Stimulated activated CD8-positive, alpha-beta memory T cell treated with anti-CD3 and anti-CD28 coated beads, Interleukin-15, amount 100 ng/mL, for 4 hours (primary cell): ENCODE measurements at places on chromosomes 3 and 15.

- no peak for DNase-seq
These were observed 383.0 kb downstream of the NTRK3 start for GRCh38 chr15:87873516-87873915.

- DNase-seq: no peak
These were observed 53.3 kb upstream of the FOXB1 start for GRCh38 chr15:59950603-59951388.

GRCh38 chr3:67941433-67942030 is 287.1 kb upstream of the SUCLG2 start:
- no peak for DNase-seq

DNA sequence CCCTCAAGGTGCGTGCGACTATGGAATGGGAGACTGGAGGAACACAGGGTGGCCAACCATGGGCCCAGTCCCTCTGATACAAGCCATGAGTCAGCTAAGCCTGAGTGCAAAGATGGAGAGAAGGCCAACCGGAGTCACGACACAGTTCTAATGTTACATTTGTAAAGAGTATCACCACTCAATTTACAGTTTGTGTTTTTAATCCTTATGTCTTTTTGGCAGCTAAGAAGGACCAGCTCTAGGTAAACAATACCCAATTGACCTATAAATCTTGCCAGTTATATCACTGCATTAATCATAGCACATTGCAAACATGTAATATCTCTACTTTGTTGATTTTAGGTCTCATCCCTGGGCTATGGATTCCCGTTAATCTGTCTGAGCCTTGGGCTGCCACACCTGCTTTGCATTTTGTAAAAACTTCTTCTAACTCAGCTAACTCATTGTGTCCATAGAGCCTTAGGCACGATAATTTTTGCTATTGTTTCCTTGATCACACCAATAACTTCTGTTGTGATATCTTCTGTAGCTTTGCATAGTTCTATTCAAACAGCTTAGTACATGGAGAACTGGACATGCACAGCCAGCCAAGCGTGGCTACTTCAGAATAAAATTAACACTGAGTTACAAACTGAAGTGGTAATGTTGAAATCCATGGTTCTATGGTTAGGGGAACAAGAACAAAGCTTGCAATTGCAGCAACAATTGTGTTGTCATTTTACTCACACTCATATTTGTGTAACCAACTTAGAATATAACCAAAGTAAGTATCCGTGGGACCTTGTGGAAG is 50.3 kb downstream of the LSM3 start:
- DNase-seq: no peak

GRCh38 chr3:99544786-99545281 is 93.6 kb upstream of the COL8A1 start:
- no peak for DNase-seq

- no peak for DNase-seq
These were observed 34.9 kb upstream of the CILP start for GRCh38 chr15:65246026-65246714.

GRCh38 chr15:63663906-63664305 is 66.7 kb downstream of the FBXL22 start:
- DNase-seq: no peak
